ENCODE measurements at places on chromosomes 2 and 18. TPM values are rescaled to one million over a fixed set of nuclear protein-coding genes. Genes with fewer than 3 reads are reported as not detected.

DNA sequence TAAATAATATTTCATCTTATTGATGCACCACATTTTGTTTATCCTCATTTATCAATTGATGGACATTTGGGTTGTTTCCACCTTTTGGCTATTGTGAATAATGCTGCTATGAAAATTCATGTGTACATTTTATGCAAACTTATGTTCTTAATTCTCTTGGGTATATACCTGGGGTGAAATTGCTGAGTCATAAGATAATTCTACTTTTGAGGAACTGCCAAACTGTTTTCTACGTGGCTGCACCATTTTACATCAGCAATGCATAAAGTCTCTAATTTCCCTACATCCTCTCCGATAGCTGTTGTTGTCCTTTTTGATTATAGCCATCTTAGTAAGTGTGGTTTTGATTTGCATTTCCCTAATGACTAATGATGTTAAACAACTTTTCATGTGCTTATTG lies 116.5 kb upstream of the DLX2 start:
- no peak for DNase-seq

GRCh38 chr2:123693836-123694235 lies 331.3 kb upstream of the CNTNAP5 start:
- DNase-seq: no peak

DNA sequence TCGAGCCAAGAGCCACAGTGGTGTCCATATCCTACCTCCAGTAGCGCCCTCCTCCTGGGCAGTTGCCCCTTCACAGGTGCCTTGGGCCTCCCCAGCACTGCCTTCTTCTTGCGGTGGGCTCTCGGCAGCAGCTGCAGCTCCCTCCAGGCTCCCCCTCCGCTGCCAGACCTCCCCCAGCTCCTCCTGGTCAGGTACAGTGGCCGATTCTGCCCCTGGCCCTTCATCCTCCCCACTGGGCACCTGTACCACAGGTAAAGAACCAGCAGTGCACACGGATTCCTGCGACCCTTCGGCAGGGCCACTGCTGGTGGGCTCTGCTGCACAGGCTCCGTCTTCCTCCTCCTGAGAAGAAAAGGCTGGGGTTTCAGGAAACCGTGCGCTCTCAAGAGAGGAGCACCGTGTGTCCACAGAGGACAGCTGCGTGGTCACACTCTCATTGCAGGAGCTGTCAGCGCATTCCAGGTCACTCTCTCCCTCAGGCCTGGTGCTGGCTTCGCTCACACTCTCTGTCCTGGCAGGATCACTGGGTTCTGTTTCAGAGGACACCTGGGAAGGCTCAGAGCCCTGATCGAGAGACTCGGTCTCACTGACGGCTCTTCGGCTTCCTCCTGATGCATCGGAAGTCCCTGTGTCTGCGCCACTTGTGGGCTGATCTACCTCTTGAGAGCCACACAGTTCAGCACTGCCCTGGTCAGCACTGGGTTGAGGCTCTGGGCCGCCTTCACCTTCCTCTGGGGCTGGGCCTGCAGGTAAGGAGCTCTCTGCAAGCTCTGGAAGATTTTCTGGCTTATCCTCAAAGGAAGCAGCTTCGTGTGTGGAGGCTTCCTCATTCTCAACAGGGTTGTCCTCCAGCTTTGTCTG lies 147.4 kb upstream of the STK17B start:
- DNase-seq: no peak

GRCh38 chr2:120148669-120149068 lies 74.5 kb downstream of the TMEM185B start:
- no peak for DNase-seq

ALPI gene
- not detected for total RNA-seq

SKOR2 gene
- 0.34 TPM for total RNA-seq
